ENCODE measurements at places on chromosomes 4 and X.

GRCh38 chr4:84894621-84895020, 71.9 kb downstream of the WDFY3 start:
- DNase-seq = no peak

DNA sequence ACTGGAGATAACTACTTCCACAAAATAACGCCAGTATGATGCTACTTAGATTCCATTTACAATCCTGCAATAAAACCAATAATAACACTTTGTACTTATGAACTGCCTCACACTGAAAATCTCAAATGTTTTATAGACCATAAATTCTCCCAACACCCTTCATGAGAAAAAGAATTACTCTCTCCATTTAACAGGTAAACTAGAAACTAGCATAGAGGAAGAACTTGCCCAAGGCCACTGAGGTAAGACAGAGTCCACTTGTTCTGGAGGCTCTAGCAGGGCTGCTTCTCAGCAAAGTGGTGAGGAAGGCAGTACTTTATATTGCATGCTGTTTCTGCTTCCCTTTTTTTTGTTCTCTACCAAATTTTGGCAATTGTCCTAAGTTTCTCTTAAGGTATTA, 11.5 kb upstream of the BMP3 start:
- no peak for DNase-seq

- no peak for DNase-seq
Measured at GRCh38 chrX:49618574-49618973, 19.8 kb downstream of the GAGE1 start.

- DNase-seq = no peak
Measured at GRCh38 chr4:174708381-174708780, 120.7 kb downstream of the GLRA3 start.

DNA sequence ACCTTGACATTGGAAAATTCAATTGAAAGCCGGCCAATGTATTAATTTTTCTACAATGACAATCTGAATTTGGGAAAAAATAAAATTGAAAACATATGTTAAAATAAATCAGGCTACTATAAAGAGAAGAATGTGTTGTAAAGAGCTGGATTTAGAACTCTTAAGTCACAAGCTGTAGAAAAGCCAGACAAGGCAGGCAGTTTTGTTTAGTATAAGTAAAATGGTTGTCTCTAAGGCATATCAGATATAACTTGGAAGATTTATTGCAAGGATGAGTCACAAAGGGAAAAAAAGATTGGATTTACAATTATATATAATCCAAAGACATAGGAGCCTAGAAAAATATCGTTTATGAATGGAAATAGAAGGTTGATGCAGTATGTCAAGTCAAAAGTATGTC, 549.1 kb upstream of the EPHA5 start:
- DNase-seq = no peak

- DNase-seq = no peak
Measured at GRCh38 chr4:106351016-106351415, 17.6 kb downstream of the GIMD1 start.

DNA sequence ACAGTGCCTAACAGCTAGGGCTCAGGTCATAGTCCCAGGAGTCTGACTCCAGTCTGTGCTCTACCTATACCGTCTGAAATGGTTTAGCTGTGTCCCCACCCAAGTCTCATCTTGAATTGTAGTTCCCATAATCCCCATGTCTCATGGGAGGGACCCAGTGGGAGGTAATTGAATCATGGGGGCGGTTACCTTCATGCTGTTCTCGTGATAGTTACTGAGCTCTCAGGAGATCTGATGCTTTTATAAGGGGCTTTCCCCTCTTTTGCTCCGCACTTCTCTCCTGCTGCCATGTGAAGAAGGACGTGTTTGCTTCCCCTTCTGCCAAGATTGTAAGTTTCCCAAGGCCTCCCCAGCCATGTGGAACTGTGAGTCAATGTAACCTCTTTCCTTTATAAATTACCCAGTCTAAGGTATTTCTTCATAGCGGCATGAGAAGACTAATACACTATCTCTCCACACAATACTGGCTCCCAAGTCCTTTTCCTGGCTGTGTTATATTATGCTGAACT, 110.8 kb downstream of the AFAP1 start:
- DNase-seq = peak; percentile 87

DNA sequence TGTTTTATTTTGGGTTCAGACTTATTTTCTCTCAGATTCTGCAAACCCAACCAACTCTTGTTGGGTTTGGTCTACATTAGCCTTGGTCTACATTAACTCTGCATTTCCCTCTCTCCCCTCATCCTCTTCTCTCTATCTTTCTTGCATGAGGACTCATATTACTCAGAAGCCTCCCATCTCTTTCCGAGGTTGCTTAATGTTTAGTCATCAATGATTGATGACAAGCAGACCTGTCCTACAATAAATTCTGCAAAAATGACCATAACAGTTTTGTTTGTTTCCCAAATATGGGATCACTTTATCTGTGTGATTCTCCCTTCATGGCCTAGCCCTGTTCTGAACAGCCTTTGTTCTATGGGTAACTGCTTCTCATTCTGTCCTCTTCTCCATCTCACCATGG, 75.2 kb downstream of the GABRB1 start:
- DNase-seq = peak; percentile 87

- no peak for DNase-seq
Measured at GRCh38 chr4:664713-665231, 9.3 kb downstream of the ATP5ME start.

DNA sequence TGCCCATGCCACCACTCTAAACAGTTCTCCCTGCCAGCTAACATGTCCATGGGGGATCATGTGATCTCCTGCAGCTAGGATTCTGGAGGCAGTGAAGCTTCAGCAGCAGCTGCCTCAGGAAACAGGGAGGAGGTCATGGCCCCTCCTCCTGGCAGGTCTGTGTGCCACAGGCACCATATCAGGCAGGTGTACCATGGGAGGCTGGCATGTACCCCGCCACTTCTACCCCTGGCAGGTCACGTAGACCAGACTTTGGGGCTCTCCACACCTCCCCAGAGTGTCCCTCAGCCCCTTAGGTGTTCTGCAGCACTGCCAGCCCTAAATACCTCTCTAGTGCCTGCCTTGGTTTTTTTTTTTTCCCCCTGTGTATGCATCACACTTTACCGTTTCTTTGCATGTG, 110.5 kb upstream of the FAM47C start:
- DNase-seq = no peak

- DNase-seq = no peak
Measured at GRCh38 chrX:109880629-109881028, 122.3 kb upstream of the TMEM164 start.

DNA sequence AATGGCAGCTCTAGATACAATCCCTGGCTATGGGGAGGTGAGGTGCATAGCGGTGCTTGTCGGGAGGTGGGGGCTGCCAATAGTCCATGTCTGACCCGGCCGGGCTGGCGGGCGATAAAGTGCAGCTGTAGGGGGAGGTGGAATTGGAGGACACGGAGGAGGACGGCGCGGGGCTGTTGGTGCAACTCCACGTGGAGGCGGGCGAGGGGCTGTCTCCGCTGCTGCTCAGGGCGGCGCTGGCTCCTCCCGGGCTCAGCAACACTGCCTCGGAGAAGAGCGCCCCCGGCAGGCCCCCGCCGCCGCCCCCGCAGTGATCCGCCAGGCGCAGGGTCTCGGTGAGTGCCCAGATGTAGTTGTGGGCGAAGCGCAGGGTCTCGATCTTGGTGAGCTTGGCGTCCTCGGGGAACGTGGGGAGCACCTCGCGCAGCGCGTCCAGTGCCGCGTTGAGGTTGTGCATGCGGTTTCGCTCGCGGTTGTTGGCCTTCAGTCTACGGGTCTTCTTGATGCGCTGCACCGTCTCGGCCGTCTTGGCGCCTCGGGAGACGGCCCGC, 1.3 kb downstream of the NEUROG2 start:
- no peak for DNase-seq

GRCh38 chr4:114659386-114660008, 60.9 kb downstream of the UGT8 start:
- DNase-seq = peak; percentile 55

- peak; percentile 47 for DNase-seq
Measured at GRCh38 chr4:14787894-14788293, 214.4 kb upstream of the CPEB2 start.

- no peak for DNase-seq
Measured at GRCh38 chr4:184913356-184914143, 87.8 kb upstream of the ACSL1 start.

- DNase-seq = no peak
Measured at GRCh38 chr4:1212546-1213335, 36.2 kb downstream of the CTBP1 start.

- DNase-seq = no peak
Measured at GRCh38 chr4:120847019-120847582, 75.4 kb downstream of the PRDM5 start.

DNA sequence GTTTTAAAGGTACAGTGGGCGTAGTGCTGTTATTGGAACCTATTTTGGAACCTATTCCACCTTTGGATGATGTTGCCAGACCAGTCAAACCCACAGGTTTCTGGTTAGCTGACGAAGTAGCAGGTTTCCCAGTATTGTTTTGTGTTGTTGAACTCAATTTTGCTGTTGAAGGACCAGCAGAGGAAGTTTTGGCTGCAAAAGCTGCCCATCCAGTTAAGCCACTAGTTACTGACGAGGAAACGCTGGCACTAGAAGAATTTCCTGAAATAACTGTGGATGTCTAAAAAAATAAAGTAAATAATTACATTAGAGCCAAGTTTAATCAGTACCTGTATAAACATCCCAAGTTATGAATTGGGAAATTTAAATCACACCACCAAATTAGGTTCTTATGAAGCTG, 25.5 kb downstream of the INTS12 start:
- DNase-seq = no peak

DNA sequence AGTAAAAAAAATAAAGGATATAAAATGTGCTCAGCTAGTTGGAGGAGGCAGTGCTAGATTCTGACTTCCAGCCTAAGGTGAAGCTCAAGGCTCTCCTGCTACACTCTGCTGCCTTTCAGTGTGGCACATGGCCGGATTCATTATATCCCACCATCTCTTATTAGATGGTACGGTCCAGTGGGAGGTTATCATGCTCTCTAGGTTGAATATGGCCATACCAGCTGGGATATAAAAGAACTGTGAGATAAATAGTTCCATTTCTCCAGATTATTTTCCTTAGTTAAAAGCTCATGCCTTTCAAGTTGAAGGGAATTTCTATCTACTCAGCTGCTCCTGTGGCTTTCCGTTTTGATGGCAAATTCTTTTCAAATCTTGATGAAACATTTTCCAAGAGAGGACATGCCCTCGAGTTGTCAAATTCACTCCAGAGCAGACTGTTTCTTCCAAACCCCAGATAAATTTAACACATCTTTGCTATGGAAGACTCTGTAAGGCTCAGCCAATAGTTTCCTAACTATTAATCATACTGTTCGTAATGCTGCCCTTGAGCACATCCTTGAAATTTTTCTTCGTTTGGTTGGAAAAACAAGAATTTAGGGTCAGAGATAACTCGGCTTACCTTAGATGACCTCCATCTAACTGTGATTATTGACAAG, 2.2 kb upstream of the MGARP start:
- DNase-seq = peak; percentile 58

DNA sequence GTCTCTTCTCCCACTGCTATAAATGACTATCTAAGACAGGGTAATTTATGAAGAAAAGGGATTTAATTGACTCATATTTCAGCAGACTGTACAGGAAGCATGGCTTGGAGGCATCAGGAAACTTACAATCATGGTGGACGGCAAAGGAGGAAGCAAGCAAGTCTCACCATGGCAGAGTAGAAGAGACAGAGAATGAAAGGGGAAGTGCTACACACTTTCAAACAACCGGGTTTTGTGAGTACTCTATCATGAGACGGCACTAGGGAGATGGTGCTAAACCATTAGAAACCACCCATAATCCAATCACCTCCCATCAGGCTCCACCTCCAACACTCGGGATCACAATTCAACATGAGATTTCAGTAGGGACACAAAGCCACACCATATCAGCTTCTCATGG, 11.1 kb downstream of the UBE2NL start:
- DNase-seq = no peak

GRCh38 chrX:97985096-97985495, 1101.4 kb downstream of the RPA4 start:
- no peak for DNase-seq

- DNase-seq = peak; percentile 23
Measured at GRCh38 chr4:15488136-15488535, 18.5 kb downstream of the CC2D2A start.
